ENCODE measurements at places on chromosomes 7 and 10.

GRCh38 chr7:117110480-117111315 lies 157.4 kb downstream of the ST7 start:
- DNase-seq, result no peak

DNA sequence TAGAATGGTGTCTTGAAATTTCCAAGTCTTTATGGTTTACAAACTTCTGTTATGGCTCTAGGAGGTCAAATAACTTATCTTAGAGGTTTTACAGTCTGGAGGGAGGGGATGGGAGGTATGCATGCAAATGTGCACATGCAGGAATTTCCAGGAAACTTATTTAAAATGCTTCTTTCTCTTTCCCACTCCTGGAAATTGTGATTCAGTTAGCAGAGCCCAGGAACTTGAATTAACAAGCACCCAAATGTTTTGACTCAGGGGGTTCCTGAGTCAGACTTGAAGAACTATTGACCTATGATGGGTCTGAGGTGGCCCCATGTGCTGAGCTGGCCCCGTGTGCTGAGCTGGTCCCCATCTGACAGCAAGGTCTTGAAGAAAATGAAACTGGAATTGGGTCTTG lies 669.4 kb downstream of the INHBA start:
- no peak for DNase-seq

- DNase-seq, result no peak
Measured at GRCh38 chr10:102291221-102291905, 46.0 kb downstream of the GBF1 start.

GRCh38 chr10:120927352-120927751 lies 76.2 kb downstream of the WDR11 start:
- no peak for DNase-seq

DNA sequence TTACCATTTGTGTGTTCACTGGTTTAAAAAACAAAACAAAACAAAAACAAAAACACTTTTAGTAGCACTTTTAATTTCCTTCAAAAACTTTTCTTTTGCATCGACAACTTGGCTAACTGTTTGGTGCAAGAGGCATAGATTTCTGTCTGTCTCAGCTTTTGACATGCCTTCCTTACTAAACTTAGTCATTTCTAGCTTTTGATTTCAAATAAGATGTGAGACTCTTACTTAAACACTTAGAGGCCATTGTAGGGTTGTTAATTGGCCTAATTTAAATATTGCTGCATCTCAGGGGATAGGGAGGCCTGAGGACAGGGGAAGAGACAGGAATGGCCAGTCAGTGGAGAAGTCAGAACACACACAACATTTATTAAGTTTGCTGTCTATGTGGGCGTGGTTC lies 66.3 kb downstream of the AVL9 start:
- DNase-seq, result no peak

DNA sequence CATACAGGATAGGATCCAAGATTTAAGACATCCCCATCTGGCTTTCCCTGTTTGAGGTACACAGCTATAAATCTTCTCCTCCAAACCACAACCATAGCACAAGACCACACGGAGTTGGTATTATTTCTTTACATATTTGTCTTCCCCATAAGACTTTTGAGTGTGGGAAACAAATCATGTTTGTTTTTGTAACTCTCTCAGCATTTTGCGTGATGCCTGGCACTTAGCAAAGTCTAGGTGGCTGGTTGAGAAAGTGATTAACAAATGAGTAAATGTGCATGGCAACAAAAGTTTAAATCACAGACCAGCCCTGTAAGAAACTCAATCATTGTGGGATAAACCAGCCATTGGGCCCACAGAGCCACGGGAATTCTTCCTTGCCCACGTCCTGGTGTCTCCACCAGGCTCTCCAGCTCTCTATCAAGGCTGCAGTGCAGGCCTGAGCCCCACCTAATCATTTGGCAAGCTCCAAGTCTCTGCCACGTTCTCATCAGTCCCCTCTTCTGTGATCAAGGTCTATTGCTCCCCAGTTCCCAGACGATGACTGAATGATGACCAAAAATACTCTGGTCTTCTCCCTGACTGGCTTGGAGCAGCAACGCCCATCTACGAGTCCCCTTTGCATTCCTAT lies 317.8 kb downstream of the TNS3 start:
- DNase-seq, result no peak

- DNase-seq, result no peak
Measured at GRCh38 chr10:61628151-61628874, 34.4 kb upstream of the CABCOCO1 start.

GRCh38 chr10:62582804-62583208 lies 208.6 kb downstream of the ZNF365 start:
- DNase-seq, result no peak

DNA sequence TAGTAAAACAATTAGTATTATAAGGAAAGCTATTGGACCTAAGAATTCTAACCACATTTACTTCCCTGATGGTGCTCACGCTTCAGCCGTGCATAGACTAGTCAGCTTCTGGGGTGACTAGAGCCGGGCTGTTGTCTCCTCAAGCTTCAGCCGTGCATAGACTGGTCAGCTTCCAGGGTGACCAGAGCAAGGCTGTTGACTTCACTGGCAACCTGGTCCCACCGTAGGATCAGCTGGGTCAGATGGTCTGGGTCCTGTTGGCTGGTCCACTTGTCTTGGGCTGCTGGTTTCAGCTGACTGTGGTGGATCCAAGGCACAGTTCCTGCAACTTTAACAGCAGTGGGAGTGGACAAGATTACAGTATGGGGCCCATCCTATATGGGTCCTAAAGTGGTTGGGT lies 99.4 kb downstream of the TRIM24 start:
- DNase-seq, result no peak

- no peak for DNase-seq
Measured at GRCh38 chr10:75091146-75091545, 20.3 kb upstream of the SAMD8 start.

GRCh38 chr7:17743316-17743715 lies 197.0 kb downstream of the SNX13 start:
- DNase-seq, result no peak

DNA sequence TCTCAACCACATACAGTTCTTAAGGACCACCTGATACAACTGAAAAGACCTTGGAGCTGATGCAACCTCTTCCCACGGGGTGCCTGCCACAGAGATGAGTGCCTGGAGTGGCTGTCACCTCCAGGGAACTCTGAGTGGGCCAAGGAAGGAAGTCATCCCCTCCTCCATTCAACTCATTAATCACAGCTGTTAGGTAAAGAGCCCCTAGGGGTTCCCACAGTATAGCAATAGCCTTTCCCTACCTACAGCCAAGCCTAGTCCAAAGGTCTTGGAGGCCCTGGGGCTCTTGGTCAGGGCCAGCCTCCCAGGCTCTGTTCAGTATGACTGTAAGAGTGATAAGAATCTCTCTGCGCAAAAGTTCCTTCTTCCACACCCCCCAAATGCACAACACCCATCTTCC lies 70.4 kb upstream of the NFE2L3 start:
- no peak for DNase-seq

- DNase-seq, result no peak
Measured at GRCh38 chr10:104925232-104925851, 284.3 kb downstream of the SORCS3 start.

- DNase-seq, result no peak
Measured at GRCh38 chr10:96261930-96262329, 9.4 kb downstream of the BLNK start.

GRCh38 chr10:61120805-61121204 lies 176.8 kb upstream of the RHOBTB1 start:
- no peak for DNase-seq

DNA sequence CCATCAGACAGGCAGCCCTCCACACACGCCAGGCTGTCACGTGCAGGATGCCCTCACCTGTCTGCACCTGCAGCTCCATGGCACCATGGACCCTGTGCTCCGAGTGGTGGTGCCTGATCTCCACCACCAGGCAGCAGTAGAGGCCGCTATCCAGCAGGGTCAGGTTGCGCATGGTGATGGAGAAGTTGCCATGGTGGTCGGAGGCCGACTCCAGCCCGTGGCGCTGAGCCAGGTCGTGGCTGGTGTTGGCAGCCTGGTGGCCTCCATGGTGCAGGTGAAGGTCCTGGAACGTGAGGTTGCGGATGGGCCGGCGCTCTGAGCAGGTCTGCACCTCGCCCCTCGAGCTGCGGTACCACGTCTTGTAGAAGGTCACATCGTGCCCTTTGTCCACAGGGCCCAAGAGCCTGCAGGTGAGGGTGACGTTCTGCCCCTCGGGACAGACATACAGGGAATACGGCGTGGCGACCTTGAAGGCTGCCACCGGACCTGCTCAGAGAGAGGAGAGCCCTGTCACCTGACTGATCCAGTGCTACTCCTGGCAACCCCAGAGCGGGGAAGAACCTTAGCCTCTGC lies 11.7 kb downstream of the VSIR start:
- no peak for DNase-seq

Data from activated naive CD4-positive, alpha-beta T cell (primary cell).